ENCODE measurements at places on chromosomes 16 and 17. TPM values are rescaled to one million over a fixed set of nuclear protein-coding genes. Genes with fewer than 3 reads are reported as not detected.

LRRC75A gene
- polyA plus RNA-seq, result 4.5 TPM

C16orf89 gene
- polyA plus RNA-seq, result 131 TPM

GCSH gene
- 74.2 TPM for polyA plus RNA-seq

WFIKKN2 gene
- 1.1 TPM for polyA plus RNA-seq

FTO gene
- polyA plus RNA-seq, result 73.5 TPM

TVP23A gene
- polyA plus RNA-seq, result 6.3 TPM

DNA sequence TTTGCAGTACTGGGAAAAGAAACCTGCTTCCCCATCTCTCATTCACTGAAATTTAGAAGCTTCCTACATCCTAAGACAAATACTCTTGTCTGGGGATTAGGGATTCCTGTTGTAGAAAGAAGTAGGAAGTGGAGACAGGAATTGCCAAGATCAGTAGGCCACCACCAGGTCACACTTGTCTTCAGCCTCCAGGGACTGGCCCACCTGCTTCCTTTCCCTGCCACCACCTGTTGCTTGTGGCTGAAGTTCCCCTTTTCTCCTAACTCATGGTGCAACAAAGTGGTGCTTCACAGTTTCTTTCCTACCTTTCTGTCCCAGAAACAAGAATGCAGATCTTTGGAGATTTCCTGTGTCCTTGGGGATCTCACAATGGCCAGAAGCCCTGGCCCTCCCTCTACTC, 82.4 kb downstream of the WNT3 start:
- DNase-seq, result no peak

DNA sequence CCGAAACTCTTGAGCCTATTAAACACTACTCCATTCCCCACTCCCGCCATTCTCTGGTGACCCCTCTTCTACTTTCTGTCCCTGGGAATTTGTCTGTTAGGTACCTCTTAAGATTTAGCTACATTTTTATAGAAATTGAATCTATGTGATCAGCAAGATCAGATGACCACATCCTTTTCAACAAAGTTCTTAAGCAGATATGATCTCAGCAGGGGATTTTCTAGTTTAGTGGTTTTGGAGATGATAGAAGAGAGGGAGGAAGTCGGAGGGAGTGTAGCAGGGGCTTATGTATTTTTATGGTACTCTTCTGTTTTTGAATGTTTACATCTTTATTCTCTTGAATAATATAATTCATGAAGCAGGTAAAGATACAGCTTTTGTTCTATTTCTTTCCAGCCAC, 40.8 kb downstream of the RPA1 start:
- no peak for DNase-seq

GRCh38 chr16:89615596-89616090, 2.2 kb downstream of the DPEP1 start:
- DNase-seq, result no peak

DNA sequence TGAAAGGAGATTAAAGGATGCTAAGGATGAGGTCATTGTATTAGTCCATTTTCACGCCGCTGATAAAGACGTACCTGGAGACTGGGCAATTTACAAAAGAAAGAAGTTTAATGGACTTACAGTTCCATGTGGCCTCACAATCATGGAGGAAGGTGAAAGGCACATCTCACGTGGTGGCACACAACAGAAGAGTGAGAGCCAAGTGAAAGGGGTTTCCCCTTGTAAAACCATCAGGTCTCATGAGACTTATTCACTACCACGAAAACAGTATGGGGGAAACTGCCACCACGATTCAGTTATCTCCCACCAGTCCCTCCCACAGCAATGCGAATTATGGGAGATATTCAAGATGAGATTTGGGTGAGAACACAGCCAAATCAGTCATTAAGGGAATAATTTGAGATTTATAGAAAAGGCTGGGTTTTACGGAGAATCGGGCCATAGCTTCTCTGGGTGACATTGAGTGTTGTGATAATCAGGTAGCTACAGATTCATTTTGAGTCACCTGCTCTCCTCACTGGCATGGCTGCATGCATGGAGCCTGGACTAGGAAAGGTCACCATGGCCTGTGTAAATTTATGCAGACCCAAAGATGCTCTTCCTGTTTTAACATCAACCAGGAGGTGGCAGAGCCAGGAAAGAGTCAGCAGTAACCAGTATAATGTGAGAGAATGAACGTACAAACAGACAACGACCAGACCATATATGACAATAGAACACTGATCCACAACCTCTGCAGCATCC, 40.5 kb upstream of the DYNLRB2 start:
- DNase-seq, result no peak

- DNase-seq, result no peak
Observed at GRCh38 chr17:30393911-30394867, 15.5 kb downstream of the CPD start.

- DNase-seq, result no peak
Observed at GRCh38 chr17:15236281-15237105, 28.6 kb downstream of the PMP22 start.

GRCh38 chr16:90055371-90055770, 21.8 kb downstream of the PRDM7 start:
- DNase-seq, result no peak

- DNase-seq, result no peak
Observed at GRCh38 chr16:3495176-3495575, at the start of gene C16orf90. C16orf90 (minus strand) TSS chr16:3495489; CDS start chr16:3495421, 68 bp downstream.

GRCh38 chr17:81233811-81234505, 4.9 kb downstream of the TEPSIN start:
- DNase-seq, result no peak

- DNase-seq, result no peak
Observed at GRCh38 chr17:489758-490329, 137.2 kb upstream of the RPH3AL start.

DNA sequence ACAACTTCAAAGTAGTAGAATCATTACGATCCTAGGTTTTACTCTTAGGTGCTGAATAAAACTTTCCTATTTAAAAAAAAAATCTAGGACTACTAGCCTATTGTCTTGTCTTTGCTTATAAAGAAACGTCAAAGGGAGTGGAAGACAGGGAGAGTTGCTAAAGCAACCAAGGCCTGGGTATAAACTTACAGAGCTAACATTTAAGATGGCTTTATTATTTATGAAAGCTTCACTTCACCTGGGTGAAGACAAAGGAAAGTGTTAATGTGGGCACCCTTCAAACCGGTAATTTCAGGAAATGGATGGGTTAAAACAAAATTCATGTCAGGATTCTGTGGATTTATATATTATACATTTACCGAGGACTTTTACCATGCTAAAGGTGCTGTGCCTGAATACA, 2.5 kb downstream of the DUSP14 start:
- no peak for DNase-seq

- DNase-seq, result no peak
Observed at GRCh38 chr17:79298799-79299198, 224.2 kb downstream of the ENGASE start.

DNA sequence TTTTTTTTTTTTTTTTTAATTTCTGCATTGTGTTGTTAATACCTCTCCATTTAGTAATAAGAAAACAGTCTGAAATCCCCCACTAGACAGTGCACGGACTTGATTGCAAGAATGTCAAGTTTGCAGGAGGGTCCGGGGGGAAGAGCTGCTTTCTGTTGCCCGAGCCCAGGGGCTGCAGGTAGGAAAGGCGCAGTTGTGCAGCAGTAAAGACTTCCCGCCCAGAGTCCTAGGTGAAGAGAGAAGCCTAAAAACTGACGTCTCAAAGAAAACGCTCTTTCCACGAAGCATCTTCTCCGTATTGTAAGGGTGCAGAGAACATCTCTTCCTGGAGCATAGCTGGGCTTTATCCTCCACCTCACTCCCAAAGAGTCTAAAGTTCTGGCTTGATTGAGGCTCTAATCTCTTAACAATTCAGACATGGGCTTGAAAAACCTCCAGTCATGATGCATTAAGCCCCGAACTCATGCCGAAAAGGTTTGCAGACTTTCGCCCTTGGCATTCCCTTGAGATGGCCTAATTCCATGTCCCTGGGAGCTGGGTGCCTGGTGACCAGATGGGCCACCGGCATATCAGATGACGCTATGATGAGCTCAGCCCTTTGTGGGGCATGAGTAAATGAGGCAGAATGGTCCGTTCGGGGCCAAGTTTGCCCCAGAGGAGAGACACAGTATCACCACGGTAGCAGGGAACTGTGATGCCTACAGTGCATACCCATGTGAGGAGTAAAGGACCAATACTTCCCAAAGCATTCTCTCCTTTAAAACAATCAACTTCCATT, 436.2 kb upstream of the ZFHX3 start:
- DNase-seq, result no peak

Data from right lung (tissue), 10 donors.